Stimulated activated CD4-positive, alpha-beta T cell treated with anti-CD3 and anti-CD28 coated beads, TNF-alpha, amount 100 ng/mL, for 24 hours (primary cell): ENCODE measurements at places on chromosomes 16 and 17.

DNA sequence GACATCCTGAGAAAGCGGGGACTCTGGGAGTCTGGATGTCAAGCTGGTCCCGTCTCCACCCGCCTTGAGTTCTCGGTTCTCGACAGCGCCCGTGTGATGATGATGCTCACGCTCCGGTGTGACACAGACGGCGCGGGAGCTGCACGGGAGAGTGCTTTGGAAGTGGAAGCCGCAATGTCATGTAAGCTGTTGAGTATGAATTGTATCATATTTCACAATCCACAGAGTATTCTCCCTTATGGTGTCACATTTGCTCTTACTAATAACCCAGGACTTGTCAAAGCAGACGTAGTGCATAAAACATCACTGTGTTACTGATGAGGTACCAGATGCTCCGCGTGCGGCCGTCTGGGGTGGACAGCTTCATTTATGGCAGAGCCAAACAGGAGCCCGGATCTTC is 217.5 kb upstream of the CHMP6 start:
- no peak for DNase-seq

GRCh38 chr17:8123695-8124349 is at the start of gene HES7:
HES7 (minus strand) TSS chr17:8124106; CDS start chr17:8124084, 22 bp downstream.
- DNase-seq = no peak

DNA sequence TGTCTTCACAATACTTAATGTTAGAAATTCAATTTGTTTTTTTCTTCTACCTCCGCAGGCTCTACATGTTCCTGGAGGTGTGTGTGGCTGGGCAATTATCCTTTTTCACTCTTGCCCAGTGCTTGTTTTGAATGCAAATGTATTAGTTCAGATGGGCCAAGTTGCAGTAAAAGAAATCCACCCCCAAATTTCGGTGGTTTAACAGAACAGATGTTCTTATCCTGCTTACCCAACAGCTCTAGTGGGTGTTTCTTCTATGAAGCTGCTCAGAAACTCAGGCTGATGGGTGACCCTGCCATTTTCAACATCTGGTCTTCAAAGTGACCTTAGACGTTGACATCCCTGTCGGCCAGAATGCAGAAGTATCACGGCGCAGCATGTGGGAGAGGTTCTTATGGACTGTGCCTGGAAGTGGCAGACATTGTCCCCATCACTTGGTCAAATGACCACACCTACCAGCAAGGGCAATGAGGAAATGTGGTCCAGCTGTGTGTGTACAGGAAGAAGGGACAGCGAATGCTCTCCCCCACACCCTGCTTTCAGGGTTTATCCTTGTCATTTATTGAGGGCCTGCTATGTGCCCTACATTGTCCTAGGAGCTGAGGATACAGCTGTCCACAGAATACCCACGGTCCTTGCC is 157.3 kb downstream of the CDH13 start:
- no peak for DNase-seq

GRCh38 chr17:13162361-13162760 is 144.5 kb upstream of the ELAC2 start:
- no peak for DNase-seq

DNA sequence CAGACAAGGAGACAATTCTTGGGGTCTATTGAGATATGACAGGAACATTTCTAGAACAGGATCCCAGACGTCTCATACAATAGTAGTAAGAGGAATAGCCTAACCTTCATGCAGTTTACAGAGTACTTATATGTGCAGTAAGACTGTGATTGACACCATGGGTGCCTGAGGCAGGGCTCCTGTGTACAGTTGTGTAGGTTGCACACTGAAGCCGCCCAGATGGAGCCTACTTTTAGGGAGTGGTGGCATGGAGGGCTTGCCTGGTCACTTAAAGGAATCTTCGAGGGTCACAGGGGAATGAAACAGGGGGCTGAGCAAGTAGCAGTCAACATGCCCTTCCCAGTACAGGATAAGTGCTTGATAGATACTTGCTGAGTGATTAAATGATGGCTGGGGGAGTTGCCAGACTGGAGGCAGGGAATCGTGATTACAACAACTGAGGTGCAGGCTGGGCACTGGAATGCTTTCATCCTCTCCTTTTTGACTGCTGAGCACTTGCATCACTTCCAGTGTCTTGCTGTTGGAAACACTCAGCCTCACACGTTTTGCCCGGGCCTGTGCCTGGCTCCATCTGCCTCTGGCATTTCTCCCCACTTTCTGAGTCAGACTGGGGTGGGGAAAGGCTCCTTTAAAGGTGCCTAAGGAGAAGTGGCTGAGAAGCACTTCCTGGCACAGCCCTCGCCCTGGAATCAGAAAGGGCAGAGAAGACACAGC is 71.0 kb downstream of the COPRS start:
- DNase-seq = no peak

DNA sequence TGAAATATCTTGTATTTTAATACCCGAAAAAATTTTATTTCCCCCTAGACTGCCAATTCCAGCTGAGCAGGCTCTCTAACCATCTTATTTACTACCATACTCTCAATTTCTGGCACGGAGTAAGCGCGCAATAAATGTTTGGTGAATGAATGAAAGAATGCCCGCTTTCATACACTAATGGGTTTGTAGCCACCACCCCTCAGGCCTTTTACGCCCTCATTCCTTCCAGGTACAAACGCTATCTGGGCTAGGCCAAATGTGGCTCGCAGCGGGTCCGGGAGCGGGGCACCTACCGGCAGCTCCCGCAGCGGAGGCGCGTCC is 536 bp upstream of the PLD2 start:
- no peak for DNase-seq

DNA sequence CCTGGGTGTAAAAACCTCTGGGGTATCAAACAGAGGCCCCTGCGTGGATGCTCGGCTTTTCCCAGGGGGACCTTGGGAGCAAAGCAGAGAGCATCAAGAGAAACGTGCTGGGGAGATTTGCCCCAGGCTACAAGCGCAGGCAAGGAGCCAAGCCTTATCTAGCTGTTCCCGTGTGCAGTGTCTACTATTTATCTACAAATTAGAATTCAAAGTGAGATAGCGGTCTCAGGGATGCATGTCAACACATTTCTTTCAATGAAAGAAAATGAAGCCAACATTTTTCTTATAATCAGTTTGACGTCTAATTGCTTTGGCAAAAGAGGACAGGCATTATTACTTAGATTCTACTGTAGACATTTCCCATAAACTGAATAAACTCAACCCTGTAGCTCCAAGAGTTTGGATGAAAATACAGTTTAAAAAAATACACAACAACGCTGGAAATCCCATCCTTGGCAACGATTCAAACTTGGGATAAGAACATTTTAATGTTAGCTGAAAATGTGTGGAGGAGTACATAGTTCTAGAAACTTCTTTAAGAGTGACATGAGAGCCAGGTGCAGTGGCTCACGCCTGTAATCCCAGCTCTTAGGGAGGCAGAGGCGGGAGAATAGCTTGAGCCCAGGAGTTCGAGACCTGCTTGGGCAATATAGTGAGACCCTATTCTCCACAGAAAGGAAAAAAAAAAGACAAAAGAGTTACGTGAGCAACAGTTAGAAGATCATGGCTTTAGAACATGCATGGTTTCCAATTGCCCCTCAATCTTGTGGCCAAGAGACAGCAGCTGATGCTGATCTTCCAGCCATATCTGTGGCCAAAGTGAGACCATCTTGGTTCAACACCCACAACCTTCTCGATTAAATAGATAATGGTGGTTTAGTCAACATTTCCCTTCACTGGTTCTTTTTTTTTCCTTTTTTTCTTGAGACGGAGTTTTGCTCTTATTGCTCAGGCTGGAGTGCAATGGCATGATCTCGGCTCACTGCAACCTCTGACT is 7.2 kb downstream of the SPNS3 start:
- DNase-seq = no peak

DNA sequence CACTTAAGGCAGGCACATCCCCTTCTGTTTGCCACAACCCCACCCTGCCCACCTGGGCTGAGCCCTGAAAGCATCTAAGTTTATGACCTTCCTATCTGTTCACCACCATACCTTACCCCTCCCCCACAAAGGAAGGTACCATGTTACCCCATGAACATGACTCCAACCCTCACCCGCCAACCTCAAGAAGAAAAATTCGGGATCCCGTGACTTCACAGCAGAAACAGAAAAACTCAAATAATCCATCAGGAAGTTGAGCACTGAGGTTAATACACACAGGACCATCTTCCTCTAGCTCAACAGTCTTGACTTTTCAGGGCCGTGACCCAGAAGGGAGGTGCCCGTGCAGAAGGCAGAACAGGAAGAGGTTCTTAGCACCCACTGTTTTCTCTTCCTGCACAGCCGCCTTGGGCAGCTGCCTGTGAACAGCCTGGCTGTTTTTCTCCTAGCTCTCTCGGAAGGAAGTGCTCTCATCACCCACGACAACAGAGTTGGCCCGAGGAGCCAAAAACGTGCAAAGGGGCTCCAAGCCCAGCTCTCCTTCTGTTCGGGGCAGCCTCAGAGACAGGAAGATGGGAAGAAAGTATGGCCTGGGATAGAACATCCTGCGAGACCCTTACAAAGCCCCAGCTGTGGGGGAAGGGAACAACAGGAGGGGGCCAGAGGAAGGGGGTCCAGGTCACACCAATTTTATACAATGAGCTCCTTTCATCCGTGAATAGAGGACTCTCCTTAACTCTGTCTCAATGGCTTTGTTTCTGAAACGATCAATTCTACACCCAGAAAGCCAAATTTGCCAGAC is 101.1 kb downstream of the XYLT1 start:
- DNase-seq = no peak

DNA sequence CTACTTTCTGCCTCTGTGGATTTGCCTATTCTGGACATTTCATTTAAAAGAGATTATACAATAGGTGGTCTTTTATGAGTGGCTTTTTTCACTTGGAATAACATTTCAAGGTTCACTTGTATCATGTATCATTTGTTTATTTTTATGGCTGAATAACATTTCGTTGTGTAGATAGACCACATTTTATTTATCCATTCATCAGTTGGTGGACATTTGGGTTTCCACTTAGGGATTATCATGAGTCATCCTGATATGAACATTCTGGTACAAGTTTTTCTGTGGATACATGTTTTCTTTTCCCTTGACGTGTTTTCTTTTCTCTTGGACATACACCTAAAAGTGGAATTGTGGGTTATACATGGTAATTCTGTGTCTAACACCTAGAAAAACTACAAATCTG is 25.3 kb downstream of the PRSS54 start:
- DNase-seq = no peak

DNA sequence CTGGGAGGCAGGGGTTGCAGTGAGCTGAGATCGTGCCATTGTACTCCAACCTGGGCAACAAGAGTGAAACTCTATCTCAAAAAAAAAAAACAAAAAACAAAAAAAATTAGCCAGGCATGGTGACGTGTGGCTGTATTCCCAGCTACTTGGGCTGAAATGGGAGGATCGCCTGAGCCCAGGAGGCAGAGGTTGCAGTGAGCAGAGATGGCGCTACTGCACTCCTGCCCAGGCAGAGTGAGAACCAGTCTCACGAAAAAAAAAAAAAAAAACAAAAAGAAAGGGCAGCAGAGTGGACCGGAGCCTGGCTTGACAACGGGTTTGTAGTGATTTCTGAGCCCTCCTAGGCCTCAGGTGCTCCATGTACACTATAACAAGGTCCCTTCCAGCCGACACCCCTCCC is 33.1 kb downstream of the PEMT start:
- no peak for DNase-seq

GRCh38 chr17:35359398-35359797 is 14.0 kb downstream of the SLFN11 start:
- DNase-seq = no peak

DNA sequence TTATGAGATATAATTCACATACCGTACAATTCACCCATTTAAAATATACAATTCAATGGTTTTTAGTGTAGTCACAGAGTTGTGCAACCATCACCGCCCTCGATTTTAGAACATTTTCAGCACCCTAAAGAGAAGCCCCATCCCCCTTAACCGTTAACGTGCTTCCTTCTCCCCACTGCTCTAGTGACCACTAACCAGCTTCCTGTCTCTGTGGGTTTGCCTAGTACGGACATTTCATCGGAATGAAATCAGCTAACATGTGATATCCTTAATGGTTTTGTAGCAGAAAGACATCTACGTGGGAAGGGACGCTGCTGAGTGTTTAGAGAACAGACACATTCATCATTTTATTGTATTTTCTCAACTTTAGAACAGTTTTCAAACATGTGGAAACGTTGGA is 80.8 kb upstream of the HSBP1 start:
- DNase-seq = no peak
